ENCODE measurements at places on chromosomes 3 and 15.

DNA sequence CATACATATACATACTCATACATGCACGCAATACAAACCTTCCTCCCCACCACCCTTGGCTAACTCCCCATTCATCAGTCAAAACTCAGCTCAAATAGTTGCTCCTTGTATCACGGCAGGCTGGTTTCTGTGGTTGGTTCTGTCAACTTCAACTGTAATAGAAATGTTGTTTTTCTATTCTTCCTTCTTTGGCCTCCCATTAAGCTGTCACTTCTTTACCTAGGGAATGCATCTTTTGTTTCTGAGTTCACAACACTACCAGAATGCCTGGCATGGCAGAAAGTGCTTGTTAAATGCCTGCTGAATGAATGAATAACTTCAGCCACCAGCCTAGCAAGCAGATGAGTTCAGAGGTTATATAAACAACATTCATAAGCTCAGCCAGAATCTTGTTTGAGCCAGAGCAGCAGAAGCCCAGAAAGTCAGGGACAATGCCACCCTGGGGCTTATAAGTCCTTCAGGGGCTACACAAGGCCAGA lies 63.1 kb downstream of the B3GALNT1 start:
- peak; percentile 89 for DNase-seq

GRCh38 chr3:69590111-69590510 lies 149.2 kb upstream of the MITF start:
- DNase-seq = no peak

DNA sequence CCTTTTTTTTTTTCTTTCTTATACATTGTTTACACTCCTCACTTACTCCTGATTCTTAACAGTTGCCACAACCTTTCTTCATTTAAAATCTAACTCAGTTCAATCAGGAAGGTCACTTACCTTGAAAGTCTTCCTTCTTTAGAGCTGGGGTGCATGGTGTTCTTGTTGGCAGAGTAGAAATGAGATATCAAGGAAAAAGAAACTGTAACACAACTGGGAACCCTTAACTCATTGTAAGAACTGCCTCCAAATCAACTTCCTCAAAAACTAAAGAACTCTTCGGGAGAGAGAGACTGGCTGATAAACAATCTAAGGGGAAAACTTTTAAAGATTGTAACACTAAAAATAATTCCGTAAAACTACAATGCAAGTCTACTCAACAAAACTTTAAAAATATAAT lies 1.4 kb upstream of the APPL1 start:
- DNase-seq = no peak

- DNase-seq = peak; percentile 88
These were observed at the start of gene LOXL1 for GRCh38 chr15:73926219-73927002. TSS of gene LOXL1 (plus strand) at chr15:73926462. CDS start at chr15:73926784, 322 bp downstream.

GRCh38 chr3:126661532-126662364 lies 6.8 kb upstream of the TXNRD3 start:
- DNase-seq = peak; percentile 10

DNA sequence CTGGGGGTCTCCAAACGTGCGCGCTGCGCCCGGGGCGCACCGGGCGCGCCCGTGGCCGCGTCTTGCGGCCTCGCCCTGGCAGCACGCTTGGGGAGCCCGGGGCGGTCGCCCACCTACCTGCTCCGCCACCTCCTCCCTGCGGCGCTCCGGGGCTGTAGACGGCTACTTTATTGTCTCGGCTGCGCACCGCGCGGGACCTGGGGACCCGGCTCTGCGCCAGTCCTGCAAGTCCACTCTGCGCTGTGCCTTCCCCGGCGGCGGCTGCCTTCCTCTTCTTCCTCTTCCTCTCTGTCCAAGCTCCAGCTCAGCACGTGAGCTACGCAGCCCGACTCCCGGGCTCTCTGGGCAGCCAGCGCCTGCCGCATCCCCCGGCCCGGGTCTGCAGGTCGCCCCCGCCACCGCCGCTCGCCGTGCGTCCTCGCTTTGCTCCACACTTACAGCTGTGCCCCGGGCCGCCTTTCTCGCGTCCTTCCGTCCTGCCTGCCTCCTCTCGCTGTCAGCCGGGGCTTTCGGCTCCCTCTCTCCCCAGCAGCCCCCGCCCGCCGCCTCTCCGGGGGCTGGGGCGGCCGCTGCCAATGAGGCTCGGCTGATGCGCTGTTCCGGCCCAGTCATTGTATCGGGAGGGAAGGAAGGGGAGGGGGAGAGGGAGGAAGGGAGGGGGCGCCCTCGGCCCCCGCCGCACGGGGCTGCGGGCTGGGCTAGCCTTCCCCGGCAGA lies 156.4 kb upstream of the FRMD4B start:
- no peak for DNase-seq

DNA sequence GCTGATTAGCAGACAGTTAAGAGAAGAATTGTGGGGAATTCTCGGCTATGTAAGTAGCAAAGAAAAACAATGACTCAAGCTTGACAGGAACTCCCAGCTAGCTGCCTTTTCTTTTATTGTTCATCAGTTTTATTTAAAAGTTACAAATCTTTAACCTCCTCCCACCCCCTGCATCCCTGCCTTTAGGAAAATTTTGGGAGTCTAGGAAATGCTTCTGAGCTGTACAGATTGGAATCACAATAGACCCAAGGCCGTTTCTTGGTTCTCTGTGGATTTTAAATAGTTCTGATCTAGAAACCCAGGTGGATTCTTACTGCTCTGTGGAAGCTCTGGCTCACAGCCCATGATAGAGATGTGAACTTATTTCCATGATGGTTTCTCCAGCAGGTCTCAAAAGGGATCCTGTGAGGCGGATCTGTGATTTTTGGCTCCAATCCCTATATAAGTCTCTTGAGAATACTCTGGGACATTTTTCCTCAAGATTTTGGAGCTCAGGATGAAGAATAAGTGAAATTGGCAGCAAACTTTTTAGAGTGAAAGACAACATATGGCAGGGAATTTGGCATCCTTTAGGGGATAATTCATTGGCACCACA lies 312.3 kb downstream of the EPHA3 start:
- no peak for DNase-seq

- DNase-seq = no peak
These were observed 537.2 kb upstream of the IL12A start for GRCh38 chr3:159451482-159451881.

- no peak for DNase-seq
These were observed 40.9 kb upstream of the EPHB1 start for GRCh38 chr3:134753999-134754742.

DNA sequence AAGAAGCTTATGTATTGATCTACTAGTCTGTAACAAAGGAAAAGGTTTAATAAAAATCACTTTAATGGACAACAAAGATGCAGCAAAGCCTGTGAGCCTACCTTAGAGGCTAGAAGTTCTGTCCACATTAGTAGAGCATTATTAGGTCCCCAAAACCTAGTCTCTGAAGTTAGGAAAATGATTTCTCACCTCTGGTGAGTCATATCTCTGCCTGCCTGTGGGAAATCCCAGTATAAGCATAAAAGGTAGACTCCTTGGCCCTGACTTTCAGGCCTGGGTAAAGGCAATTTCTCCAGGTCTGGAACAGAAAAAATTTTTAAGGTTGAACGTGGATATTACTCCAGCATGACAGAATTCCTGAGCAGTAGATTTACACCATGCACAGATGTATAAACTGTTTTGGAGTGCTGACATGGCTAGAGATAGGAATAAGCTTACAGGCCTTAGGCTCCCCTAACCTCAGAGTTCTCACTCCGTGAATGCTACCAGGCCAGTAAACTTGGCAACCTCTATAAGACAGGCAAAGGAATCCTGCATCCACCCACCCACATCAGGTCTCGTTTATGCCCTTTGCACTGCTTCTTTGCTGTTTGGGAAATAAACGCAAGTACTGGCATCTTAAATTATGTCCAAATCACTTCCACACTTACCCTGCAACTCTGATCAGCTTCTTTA lies 104.1 kb downstream of the SERPINI1 start:
- DNase-seq = peak; percentile 23

- no peak for DNase-seq
These were observed 154.0 kb downstream of the FMN1 start for GRCh38 chr15:33040496-33040895.

DNA sequence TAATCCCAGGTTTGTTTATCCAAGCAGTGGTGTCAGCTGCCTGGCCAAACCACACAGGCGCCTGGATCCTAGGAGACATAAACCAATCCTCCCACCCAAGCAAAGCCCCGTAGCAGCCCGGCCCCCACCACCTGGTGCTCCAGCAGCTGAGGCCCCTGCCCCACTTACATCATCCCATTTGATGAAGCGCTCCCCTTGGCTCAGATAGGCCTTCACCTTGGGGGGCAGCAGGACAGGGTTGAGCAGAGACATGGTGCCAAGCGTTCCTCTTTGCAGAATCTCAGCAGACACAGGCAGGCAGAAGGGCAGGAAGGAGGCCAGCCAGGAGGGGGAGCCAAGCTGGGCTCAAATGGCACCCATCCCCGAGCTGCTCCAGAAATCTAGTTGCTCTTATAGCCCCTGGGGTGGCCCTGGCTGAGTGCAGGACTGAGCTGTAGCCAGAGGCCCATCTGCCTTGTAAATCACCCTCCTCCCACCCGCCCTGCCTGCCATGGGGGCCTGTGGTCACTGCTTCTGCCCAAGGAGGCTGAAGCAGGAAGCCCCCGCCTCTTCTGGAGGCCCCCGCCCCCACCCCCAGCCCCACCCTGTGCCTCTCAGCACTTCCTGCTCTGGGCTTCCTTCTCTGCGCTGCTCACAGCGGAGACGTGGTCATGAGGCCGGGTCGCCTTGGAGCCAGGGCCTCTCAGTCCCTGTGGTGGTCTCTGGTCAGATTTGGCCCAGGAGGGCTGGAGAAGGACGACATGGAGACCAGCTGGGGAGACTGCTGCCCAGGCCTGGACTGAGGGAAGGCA lies at the start of gene PLCB2:
Gene PLCB2, minus strand, starts transcription at position 515 of the 791 bp plus-strand sequence. Its CDS starts 263 bp downstream, at position 252.
- DNase-seq = no peak

DNA sequence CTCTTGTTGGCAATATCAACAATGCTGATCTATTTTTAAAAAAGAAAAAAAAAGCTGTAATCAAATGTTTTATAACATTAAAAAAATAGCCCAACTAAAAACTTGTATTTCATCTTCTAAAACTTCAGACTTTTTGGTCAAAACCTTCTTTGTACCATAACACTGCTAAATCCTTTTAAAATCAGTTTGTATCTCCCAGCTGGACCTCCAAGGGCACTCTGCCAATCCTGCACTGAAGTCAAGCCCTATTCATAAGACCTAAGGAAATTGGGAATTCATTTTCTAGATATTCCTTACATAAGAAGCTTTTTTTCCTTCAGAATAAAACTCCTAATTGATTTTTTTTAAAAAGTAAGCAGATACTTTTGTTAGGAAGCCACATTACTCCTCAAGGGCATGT lies 38.2 kb upstream of the HCLS1 start:
- DNase-seq = no peak

DNA sequence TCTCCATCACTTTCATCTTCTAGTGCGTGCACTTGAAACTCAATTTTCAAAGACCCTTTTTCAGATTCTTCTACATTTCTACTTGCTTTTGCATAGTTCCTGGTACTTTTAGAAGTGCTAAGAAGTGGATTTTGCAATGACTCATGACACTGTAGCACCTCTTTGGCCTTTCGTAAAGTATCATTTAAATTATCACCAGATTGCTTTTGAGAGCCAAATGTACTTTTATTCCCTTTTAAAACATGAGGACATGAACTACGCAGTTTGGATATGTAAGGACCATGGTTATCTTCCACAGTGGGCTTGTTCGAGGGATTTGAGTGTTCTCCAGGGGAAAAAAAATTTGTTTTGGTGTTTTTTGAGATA lies 40.5 kb downstream of the ZNF106 start:
- DNase-seq = no peak

DNA sequence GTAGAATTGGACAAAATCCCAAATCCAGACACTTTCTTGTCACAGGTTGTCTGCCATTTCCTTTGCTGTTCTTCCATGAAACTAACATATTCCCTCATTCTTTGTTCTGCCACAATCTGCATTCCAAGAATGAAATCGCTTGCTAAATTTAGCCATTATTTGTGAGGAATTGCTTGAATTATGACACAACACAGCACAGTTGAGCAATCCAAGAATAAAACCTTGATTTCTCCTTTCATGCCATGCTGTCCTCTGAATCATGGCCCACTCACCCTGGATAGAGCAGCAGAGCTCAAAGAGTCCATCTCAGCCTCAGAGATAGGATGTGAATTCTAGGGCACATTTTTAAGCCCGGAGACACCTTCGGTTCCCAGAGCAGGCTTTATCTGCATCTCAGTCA lies 35.2 kb upstream of the GREM1 start:
- DNase-seq = peak; percentile 91

- DNase-seq = no peak
These were observed 497.8 kb upstream of the NR2F2 start for GRCh38 chr15:95832668-95833067.

GRCh38 chr3:134255404-134255803 lies 4.7 kb upstream of the RYK start:
- no peak for DNase-seq

GRCh38 chr3:116148881-116149851 lies 296.1 kb downstream of the LSAMP start:
- peak; percentile 80 for DNase-seq

- DNase-seq = no peak
These were observed 62.8 kb downstream of the CRYBG3 start for GRCh38 chr3:97884586-97885123.

DNA sequence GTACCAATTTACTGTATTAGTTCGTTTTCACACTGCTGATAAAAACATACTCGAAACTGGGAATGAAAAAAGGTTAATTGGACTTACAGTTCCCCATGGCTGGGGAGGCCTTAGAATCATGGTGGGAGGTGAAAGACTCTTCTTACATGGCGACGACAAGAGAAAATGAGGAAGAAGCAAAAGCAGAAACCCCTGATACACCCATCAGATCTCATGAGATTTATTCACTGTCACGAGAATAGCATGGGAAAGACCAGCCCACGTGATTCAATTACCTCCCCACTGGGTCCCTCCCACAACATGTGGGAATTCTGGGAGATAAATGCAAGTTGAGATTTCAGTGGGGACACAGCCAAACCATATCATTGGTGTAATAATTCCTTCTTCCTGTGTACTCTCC lies 69.6 kb downstream of the C3orf20 start:
- DNase-seq = no peak

- no peak for DNase-seq
These were observed 100.7 kb downstream of the ANXA2 start for GRCh38 chr15:60297047-60297446.

DNA sequence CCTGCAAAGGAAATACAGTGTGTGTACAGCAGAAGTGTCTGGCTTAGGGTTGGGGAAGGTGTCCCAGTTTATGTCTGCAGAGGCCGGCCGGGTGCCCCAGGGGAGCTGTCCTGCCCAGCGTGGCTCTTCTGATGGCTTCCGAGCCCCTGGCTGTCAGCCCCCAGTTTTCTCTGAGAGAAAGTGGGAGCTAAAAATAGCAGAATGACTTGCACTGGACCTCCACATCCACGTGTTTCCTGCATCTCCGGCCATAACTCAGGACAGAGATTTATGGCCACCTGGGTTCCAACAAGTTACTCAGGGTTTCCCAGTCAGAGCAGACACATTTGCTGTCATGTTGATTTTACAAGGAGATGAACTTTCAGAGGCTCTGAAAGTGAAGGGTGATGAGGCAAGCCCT lies 192.0 kb downstream of the ATP10A start:
- DNase-seq = no peak

- no peak for DNase-seq
These were observed 163.3 kb downstream of the PGPEP1L start for GRCh38 chr15:98844261-98844660.

GRCh38 chr3:149763565-149764195 lies 11.4 kb upstream of the COMMD2 start:
- peak; percentile 61 for DNase-seq
